ENCODE measurements at places on chromosomes 1 and 21.

DNA sequence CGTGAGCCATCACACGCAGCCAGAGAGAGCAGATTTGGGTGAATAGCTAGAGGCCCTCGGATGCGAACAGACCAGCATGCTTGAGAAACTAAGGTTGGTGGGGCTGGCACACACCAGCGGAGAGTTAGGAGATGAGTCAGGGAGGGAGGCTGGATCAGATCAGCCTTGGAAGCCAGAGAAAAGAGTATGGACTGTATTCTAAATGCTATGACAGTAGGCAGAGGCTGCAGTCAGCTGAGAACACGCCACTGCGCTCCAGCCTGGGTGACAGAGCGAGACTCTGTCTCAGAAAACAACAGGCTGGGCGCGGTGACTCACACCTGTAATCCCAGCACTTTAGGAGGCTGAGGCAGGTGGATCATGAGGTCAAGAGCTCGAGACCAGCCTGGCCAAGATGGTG, 4.0 kb upstream of the PLEKHM2 start:
- peak; percentile 93 for DNase-seq

- no peak for DNase-seq
Measured at GRCh38 chr1:98003442-98003841, 82.6 kb upstream of the DPYD start.

DNA sequence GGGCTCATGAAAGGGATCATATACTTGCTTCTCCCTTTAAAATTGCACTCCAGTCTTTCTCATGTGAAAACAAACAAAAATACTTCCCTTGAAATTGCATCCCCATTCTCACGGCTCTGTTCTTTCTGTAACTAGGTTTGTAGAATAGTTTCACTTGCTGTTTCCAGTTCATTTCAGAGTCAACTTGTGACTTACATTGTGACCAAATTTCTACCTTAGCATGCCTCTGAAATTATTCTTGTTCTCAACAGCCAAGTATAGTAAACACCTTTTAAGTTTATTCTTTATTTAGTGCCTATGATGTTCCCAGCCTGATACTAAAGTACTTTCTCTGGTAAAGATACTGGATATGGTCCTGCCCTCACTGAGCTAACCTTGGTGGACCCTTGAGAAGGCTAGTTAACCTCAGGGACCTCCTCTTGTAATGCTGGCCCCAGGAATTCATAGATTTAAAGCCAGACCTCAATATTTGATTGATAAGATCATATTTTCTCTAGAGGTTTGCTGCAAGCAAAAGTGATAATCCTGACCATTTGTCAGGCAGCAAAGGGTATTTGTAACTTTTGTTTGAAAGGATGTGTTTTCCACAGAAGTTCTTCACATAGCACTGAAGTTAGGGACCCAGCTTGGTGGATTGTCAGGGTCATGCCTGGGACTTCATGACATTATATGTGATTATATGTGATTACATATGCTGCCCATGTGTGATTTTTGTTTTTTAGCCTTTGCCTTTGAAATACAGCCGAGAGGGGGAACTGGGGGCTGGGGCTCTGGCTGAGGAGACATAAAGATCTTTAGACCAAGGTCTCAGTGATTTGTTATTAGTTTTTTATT, 29.6 kb downstream of the VANGL2 start:
- DNase-seq = no peak

DNA sequence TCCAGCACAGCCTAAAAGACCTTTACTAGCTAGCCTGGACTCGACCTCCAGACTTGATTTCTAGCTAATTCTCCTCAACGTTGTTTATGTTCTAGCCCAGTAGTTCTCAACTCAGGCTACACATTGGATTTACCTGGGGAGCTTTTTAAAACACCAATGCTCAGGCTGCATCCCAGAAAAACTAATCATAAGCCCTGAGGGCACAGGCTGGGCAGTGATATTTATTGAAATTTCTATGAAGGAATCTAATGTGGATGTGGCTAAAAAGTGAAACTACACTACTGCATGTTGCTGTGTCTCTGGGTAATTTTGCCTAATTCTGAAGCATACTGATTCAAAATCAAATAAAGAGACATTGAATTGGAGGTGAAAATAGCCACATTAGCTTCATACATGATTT, 479.4 kb downstream of the KCNT2 start:
- peak; percentile 12 for DNase-seq

DNA sequence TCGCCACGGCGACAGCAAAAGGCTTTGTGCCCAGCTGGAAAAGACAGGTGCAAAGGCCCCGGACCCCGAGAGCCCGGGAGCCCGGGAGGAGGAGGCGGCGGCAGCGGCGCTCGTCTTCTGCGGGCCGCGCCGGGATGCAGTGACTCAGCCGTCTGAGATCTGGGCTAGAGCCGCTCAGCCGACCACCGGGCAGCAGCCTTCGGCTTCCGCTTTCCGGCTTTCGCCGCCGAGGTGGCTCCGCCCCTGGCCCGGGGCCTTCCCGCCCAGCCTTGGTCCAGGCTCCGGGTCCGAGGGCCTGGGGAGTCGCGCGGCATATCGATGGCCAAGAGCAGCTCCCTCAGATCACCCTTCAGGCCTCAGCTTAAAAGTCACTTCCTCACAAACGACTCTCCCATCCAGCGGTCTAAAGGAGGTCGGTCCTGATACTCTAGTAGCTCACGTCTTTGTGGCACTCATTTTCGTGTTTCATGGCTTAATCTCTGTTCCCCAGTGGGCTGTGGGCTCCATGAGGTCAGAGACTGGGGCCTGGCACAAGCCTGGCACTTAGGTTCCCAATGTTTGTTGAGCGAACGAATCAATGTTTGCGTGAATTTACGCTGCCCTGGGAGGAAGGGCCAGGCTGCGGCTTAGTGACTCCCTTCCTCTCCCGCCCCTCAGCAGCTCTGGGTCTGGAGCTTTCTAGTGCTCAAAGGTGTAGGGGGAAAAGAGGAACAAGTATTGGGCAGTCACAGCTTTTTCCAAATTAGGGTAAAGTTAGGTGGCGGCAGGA, at the start of gene PHTF1:
Gene PHTF1, minus strand, starts transcription at position 154 of the 769 bp plus-strand sequence. CDS start 783 bp downstream, outside the sequence.
- DNase-seq = peak; percentile 90

DNA sequence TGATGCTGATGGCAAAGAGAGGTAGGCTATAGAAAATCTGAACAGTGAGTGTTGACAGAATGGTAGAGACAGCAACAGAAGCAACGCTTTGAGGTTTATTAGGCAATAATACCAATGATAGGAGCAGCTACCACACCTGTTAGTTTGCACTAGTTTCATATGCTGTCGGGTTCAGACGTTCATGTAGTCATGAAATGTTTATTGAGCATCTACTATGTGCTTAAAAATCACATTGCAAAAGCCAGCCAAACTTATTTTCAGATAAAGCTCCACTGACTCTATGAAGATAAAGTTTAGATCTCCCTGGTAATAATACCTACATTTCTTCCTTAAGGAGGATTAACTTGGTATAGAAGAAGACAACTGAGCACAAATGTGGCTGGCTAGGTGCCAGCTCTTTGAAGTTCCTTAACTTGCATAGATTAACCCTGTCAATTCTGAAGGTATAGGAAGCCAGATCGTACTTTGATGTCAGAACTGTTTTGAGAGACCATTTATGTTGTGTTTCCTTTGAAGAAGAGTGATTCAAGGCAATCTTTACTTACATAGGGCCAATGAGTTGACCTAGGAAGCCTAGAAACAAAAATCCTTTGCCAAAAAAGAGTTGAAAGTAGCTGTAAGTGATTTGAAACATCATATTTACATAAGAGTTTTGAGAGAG, 71.5 kb downstream of the DISP1 start:
- DNase-seq = no peak

- peak; percentile 70 for DNase-seq
Measured at GRCh38 chr21:34890724-34891612, 158.1 kb downstream of the RUNX1 start.
